ENCODE measurements at places on chromosomes 2 and 18. TPM values are rescaled to one million over a fixed set of nuclear protein-coding genes. Genes with fewer than 3 reads are reported as not detected.
A peak's percentile ranks its signal among the peaks of the same experiment; 100 is the strongest.

TSN gene
- 96.3 TPM for total RNA-seq

TEX44 gene
- total RNA-seq = not detected

LYPD1 gene
- 2.1 TPM for total RNA-seq

FOXI3 gene
- total RNA-seq = 17.1 TPM

SLC35G4 gene
- not detected for total RNA-seq

SERPINB2 gene
- not detected for total RNA-seq

POTEI gene
- total RNA-seq = 0.20 TPM

DNA sequence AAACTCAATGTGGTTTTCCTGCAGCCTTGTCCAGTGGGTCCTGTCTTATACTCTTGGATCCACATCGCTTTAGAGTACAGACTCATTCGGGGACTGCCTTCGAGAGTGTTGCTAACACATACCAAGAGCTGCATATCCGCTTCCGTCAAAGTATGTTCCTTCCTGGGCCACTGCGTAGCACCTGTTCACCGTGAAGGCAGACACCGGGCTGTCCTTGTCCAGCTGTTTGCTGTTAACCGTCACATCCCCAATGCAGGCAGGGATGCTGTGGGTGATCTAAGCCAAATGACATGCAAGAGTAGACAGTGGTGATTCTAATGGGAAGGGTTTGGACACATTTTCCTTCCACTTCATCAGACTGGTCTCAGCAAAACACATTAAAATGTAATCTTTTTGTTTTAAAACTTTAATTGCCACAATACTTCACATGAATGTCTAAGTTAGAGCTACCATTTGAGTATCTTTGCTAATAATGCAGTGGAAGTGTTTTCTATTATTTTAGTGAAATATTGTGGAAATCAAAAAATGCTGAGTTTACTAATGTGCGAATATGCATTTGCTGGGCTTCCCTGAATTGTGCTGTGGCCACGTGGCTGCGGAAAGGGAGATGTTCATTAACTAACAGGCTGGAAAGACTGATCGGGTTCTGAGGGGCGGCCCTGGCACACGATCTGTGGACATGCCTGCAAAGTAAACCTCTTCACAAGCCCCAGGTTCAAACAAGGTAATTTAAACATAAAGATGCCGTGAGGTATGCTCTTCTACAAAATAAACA, 169.1 kb downstream of the LAMA1 start:
- peaks cover 11% of the 10 kb centered on the region for H3K36me3 ChIP-seq
- no peak overlapping the region for H3K4me3 ChIP-seq
- H3K27me3 ChIP-seq = no peaks in the 10 kb centered on the region
- no peak overlapping the region for H3K27ac ChIP-seq
- no peak for DNase-seq

- H3K36me3 ChIP-seq = no peaks in the 10 kb centered on the region
- no peak overlapping the region for H3K27ac ChIP-seq
- no peak for DNase-seq
- peaks cover 2% of the 10 kb centered on the region for H3K4me1 ChIP-seq
Observed at GRCh38 chr2:129722306-129723019, 257.0 kb upstream of the RAB6C start.

GRCh38 chr18:62464266-62464665, 58.6 kb upstream of the ZCCHC2 start:
- H3K27ac ChIP-seq = no peak overlapping the region
- no peaks in the 10 kb centered on the region for H3K27me3 ChIP-seq
- DNase-seq = no peak
- H3K4me1 ChIP-seq = no peaks in the 10 kb centered on the region
- H3K4me3 ChIP-seq = no peak overlapping the region
- H3K36me3 ChIP-seq = no peaks in the 10 kb centered on the region

DNA sequence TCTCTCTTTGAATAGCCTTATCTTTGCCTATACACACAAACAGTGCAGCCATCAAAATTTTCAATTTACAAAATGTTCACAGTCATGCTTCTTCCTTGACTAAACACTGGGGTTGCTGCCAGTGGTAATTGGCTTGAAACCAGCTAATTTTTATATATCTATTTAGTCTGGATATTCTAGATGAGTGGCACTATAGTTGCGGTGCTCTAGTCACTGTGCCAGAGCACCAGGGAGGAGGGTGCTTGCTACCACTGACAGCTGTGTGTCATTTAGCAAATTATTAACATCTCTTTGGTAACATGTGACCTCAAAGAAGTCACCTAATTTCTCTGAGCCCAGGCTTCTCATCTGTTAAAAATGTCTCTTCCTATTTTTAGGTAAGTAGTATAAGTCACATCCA, 130.4 kb downstream of the MEIS1 start:
- H3K36me3 ChIP-seq = no peaks in the 10 kb centered on the region
- no peak overlapping the region for H3K4me3 ChIP-seq
- H3K27ac ChIP-seq = no peak overlapping the region
- DNase-seq = no peak
- peaks cover 2% of the 10 kb centered on the region for H3K4me1 ChIP-seq

GRCh38 chr2:88201811-88202169, 31.6 kb downstream of the THNSL2 start:
- H3K27ac ChIP-seq = no peak overlapping the region
- no peak for DNase-seq
- peaks cover 3% of the 10 kb centered on the region for H3K4me1 ChIP-seq
- H3K4me3 ChIP-seq = no peak overlapping the region
- no peaks in the 10 kb centered on the region for H3K36me3 ChIP-seq
- peaks cover 8% of the 10 kb centered on the region for H3K27me3 ChIP-seq

- no peak overlapping the region for H3K4me3 ChIP-seq
- H3K27ac ChIP-seq = no peak overlapping the region
- DNase-seq = no peak
- H3K27me3 ChIP-seq = no peaks in the 10 kb centered on the region
- H3K4me1 ChIP-seq = no peaks in the 10 kb centered on the region
Observed at GRCh38 chr2:180077295-180077906, 70.3 kb upstream of the CWC22 start.

- no peak overlapping the region for H3K27ac ChIP-seq
- H3K36me3 ChIP-seq = no peaks in the 10 kb centered on the region
- H3K27me3 ChIP-seq = no peaks in the 10 kb centered on the region
- peak overlapping the region; percentile 43 for H3K4me3 ChIP-seq
Observed at GRCh38 chr2:130183512-130184373, 1.7 kb downstream of the MZT2B start.

- peaks cover 13% of the 10 kb centered on the region for H3K4me1 ChIP-seq
- H3K36me3 ChIP-seq = no peaks in the 10 kb centered on the region
- no peak overlapping the region for H3K4me3 ChIP-seq
- H3K27me3 ChIP-seq = no peaks in the 10 kb centered on the region
- DNase-seq = no peak
- no peak overlapping the region for H3K27ac ChIP-seq
Observed at GRCh38 chr2:166373951-166374350, 1.8 kb downstream of the SCN9A start.

DNA sequence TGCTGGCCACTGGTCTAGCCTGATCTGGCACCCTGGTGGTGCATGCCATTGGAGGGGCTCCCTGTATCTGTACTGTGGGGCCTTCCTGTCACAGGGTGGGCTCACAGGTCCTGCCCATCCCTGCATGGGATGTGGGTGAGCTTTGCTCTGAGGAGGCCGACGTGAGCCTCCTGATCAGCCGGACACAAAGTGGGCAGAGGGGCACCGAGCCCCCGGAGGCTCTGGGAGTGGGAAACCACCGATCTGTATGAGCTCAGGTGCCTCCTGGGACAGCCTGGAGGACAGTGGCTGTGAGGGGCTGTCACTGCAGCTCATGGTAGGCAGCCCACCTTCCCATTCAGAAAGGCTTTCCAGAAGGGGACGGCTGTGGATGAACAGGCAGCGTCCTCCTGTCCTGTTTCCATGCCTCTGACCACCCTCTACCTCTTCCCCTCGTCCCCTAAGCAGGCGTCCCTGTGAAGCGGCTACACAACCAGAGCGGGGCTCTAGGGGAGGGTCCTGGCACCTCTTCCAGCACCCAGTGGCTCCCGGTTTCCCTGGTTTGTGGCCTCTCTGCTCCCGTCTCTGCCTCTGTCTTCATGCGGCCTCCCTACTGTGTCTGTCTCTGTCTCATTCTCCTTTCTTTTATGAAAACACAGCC, 112.5 kb upstream of the OTOS start:
- DNase-seq = no peak
- no peaks in the 10 kb centered on the region for H3K4me1 ChIP-seq
- H3K36me3 ChIP-seq = no peaks in the 10 kb centered on the region
- H3K27me3 ChIP-seq = no peaks in the 10 kb centered on the region
- no peak overlapping the region for H3K27ac ChIP-seq

Measured in H1 (cell line).